ENCODE measurements at places on chromosomes 7 and 10.

DNA sequence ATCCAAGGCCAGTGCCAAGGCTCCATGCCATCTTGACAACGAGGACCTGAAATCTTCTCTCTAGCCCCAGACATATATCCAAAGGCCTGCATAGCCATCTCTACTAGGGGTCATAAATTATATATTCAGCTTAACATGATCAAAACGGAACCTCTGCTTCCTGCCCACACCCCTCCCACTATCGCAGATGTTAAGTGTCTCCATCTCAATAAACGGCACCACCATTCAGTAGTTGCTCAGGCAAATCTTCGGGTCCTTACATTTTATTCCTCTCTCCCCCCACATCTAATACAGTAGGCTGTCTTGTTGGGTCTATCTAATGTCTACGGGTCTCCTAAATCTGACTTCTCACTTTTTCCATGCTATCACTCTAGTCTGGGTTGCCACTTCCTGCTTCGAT, 201.1 kb upstream of the PLXNA4 start:
- no peak for DNase-seq

DNA sequence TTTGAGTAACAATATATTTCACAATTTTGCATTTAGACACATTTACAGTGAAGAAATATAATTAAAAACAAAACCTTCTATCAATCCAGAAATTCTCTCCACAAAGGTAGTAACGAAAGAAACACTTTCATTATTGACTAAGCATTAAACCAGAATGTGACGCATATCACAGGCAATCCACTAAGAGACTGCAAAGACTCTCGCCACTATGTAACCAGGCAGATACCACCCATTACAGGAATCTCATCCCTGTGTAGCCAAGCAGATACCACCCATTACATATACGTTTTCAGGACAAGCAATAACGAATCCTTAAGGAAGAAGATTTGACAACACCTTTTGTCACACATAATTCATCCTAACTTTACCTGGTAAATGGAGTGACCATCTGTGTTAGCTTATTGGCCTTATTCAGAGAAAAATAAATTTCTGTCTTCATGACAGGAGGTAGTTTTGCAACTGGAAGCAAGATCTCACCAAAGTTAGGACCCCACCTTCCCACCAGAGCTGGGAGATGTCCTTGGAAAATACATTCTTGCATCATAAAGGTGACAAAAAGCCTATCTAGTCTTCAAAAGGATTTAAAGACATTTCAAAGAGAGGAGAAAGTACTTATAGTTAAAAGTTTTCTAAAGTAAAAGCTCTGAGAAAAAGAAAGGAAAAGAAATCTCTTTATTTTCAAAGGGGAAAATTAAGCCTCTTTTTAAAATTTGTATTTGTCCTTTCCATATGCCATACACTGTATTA, 30.8 kb downstream of the LRRC17 start:
- DNase-seq: no peak

- DNase-seq: no peak
Observed at GRCh38 chr10:98694014-98694413, 247.3 kb upstream of the HPS1 start.

DNA sequence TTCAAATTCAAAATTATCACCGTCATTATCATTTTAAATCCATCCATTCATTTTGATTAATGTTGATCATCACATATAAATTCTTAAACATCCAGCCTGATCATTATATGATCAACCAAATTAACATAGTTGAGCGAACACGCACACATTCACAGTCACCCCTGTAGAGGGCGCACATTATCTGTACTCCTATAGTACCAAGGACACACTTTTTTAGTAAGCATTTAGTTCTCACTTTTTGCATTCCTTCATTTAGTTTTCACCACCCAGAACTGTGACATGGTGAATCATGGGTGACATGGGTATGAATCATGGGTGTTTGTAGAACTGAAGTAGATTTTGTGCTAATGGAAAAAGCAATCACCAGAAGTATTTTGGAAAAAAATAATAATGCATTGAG, 26.0 kb upstream of the ZNF735 start:
- DNase-seq: no peak

DNA sequence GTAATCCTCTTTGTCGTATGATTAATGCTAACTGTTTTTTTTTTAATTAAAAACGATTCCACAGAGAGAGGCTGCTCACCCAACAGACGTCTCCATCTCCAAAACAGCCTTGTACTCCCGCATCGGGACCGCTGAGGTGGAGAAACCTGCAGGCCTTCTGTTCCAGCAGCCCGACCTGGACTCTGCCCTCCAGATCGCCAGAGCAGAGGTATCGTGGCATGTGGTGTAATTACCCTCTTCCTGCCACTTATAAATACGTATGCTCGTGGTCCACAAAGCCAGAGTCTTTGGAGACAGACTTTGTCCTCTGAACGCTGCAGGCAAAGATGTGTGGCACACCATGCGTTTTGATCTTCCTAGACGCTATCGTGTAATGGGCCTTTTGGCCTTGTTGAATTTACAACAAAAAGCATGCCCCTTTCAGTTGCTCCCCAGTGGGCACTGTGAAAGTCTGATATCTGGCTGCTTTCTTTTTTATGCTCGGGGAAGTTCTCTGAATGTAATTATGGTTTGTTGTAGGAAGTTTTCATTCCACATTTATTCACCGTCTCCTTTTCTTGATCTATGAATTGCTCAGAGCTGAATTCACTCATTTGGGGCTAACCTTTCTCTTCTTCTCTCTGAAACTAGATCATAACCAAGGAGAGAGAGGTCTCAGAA, 33.6 kb upstream of the BTBD16 start:
- no peak for DNase-seq

- no peak for DNase-seq
Observed at GRCh38 chr10:113390896-113391295, 162.0 kb upstream of the HABP2 start.

DNA sequence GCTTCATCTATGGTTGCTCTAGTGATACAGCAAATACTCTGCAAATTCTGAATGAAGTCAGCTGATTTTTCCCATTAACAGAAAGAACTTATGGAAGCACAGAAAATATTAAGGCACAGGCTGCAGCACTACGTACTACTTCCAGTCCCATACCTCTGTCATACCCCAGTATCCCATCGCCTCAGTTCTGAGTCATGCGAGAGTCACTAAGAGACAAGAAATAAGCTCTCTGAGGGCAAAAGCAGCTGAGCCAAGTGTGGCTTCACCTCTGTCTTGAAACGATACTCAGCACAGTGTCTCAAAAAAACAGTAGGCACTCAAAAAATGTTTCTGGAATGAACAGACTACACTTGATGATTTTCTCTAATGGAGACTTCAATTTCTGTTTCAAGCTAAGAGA, 48.2 kb downstream of the EZH2 start:
- no peak for DNase-seq

DNA sequence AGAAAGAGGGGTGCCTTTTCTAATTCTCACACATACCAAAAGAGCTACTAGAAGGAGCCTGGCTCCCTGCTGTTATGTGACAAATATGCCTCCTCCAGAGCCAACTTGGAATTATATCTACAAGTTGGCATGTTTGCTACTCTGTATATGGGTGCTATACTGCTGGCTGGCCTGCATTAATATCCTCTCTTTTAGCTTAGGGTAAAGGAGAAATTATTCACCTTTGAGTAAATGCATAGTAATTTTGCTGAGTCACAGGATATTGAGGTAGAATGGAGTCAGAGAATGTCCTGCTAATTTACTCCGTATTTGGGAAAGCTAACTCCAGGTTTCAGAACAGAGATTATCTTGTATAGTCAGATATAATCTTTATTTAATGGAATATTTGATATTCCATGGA, 24.2 kb upstream of the LIPN start:
- no peak for DNase-seq

- peak; percentile 67 for DNase-seq
Observed at GRCh38 chr7:191105-191980, 1.0 kb upstream of the FAM20C start.

DNA sequence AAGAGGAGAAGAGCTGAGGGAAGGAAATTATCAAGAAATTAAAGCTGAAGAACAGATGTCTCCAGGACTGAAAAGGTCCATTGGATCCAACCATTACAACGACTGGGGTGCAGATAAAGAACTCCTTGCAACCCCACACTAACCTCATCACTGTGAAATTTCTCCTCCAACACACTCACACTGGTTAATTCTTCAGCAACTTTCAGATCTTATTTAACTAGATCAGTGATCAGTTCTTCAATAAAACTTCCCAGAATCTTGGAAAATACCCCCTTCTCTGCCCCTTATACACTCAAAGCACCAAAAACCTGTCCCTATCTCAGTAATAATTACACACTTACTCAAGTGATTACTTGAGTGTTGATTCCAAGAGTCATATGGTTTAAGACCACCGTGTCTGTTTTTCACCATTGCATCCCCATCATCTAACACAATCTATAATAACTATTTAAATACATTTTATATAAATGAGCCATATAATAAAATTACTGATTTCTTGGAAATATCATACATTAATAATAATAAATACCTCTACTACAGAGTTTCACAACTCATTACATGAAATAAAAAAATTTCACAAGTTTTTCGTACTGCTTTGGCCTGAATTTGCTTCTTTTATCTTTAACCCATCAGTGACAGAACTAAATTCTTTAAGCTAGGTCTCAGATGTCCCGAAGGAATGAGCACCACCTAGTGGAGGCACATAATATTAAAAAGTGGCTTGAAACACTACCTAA, 123.7 kb downstream of the MPP7 start:
- DNase-seq: peak; percentile 43

GRCh38 chr7:70474639-70475234, 657.2 kb upstream of the GALNT17 start:
- DNase-seq: no peak

- DNase-seq: no peak
Observed at GRCh38 chr10:79532-80215, 30.6 kb upstream of the TUBB8 start.

DNA sequence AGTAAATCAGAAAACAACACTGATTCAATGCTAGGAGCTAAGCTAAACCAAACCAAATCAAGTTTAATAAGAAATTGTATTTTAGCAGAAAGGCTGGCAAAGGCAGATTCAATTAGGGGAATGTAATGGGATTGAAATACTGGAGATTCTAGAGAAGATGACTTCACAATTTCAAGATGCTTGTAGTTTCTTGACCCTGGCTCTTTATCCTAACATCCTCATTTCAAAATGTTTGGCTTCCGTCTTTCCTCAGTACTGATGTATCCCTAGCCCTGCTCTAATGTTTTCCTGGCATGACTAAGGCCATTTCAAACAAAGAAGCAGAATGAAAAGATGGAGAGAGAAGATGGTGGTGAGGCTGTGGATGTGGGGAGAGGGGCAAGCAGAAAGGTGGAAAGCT, 2.7 kb upstream of the JCAD start:
- peak; percentile 80 for DNase-seq

- DNase-seq: no peak
Observed at GRCh38 chr7:136039577-136040345, 62.6 kb upstream of the MTPN start.

GRCh38 chr10:76136961-76137360, 705.5 kb downstream of the LRMDA start:
- no peak for DNase-seq

DNA sequence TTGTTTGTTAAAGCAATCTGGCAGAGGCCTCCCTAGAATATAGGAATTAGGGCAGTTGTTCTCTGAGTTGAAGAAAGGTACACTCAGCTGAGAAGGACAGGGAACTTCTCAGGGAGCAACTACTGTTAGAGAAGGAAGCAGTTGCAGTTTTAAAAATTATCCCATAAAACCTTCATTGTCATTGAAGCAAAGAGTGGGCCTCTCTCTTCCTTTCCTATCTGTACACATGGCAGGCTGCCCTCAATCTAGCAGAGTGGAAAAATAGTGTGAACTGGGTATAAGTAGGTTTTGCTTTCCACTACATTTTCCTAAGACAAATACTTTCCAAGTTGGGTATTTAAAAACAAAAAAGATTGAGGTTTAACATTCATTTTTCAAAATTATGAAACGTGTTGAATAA, 236.7 kb upstream of the KLF14 start:
- no peak for DNase-seq

DNA sequence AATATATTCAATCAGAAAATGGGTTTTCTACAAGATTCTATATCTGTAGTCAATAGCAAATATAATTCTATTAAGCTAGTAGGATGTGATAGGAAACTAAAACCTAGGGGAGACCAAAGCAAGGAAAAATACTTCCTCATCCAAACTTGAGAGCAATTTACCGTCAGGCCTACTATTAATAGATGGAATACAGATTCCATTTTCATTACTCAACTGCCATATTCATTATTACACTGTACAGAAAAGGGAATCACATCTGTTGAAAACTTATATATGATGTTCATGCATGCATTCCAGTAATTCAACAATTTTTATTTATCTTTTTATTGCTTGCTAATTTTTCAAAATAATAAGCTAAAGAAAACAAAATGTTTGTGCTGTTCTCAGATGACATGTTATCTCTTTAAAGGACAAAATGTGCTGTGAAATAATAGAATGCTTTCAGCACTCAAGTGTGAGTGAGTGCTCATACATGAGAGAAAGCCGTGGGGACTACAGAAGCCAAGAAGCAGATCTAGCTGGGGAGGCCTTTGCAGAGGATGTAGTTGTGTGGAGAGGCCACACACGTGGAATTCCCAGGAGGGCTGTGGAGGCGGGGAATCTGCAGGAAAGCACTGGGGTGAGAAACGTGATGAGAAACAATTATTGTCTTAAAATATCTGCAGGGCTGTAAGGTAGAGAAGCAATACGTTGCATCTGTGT, 110.0 kb downstream of the EGFR start:
- DNase-seq: no peak

GRCh38 chr7:20440472-20441105, 109.9 kb downstream of the ITGB8 start:
- no peak for DNase-seq

GRCh38 chr7:36487756-36488336, 98.2 kb downstream of the ANLN start:
- peak; percentile 6 for DNase-seq

GRCh38 chr7:121180436-121181063, 148.2 kb upstream of the WNT16 start:
- DNase-seq: no peak

GRCh38 chr10:107631876-107632275, 467.4 kb upstream of the SORCS1 start:
- DNase-seq: no peak

GRCh38 chr7:36037121-36037662, 115.9 kb upstream of the EEPD1 start:
- DNase-seq: peak; percentile 80

DNA sequence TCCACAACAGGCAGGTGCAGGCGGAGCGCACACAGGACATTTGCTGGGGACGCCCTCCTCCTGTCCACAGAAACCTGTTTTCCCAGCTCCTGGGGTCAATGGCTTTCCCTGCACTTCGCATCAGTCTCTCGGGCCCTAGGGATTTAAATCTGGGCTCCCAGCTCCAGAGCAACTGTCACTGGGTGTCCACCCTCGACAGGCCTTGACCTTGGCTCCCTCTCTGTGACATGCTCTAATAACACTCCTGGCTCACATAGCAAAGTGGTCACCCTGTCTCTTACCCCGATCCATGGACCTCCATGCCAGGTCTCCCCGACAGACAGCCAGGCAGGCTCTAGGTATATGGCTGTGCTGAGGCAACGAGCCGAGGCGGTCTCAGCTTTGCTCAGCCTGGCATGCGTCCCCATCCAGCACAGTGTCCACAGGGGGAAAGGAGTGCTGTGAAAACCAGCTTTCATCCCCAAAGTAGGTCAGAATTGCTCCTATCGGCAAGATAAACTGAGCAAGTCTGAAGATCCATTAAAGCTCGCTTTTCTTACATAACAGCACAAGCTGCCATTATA, 195.6 kb downstream of the TNS3 start:
- DNase-seq: no peak

- no peak for DNase-seq
Observed at GRCh38 chr10:106935978-106936451, 228.5 kb downstream of the SORCS1 start.

GRCh38 chr7:131859147-131859821, 302.9 kb upstream of the PODXL start:
- DNase-seq: peak; percentile 53
